ENCODE measurements at places on chromosomes 2 and 18. TPM values are rescaled to one million over a fixed set of nuclear protein-coding genes. Genes with fewer than 3 reads are reported as not detected.

SIX3 gene
- not detected for total RNA-seq

RAB6C gene
- 0.36 TPM for total RNA-seq

DNA sequence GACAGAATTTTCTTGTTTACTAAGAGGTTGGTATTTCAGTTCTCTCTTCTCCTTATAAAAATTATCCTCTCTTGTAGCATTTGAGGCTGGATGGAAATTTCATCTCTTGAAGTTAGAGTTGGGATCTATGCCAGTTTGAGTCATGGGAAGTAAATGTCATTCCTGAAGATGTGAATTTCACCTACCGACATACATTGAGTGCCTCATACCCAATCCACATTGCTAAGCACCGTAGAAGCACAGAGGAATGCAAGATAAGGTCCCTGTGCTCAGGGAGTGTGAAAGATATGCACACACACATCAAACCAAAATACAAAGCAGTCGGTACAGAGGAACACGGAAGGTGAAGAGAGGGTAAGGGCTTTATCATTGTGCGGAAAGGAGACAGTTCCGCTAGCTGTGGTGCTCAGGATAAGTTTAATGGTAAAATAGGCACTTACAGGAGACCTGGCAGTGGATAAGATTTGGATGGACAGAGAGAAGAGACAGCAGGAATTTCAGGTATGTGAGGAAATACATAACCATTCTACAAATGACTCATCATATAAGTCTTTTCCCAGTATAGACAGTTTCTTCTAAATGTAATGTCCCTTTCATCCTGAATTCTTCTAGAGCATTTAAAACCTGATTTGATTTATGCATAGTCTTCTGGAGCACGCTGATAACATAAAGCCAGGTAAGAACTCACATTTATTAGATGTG is 205.3 kb upstream of the ST6GAL2 start:
- H3K27me3 ChIP-seq = no peaks in the 10 kb centered on the region
- H3K27ac ChIP-seq = no peak overlapping the region
- no peaks in the 10 kb centered on the region for H3K4me1 ChIP-seq
- H3K36me3 ChIP-seq = no peaks in the 10 kb centered on the region
- no peak overlapping the region for H3K4me3 ChIP-seq

GRCh38 chr18:46866523-46866922 is 50.8 kb downstream of the PIAS2 start:
- DNase-seq = no peak
- no peaks in the 10 kb centered on the region for H3K27me3 ChIP-seq
- no peaks in the 10 kb centered on the region for H3K4me1 ChIP-seq
- H3K36me3 ChIP-seq = no peaks in the 10 kb centered on the region
- no peak overlapping the region for H3K4me3 ChIP-seq

ARHGEF4 gene
- total RNA-seq = 18.5 TPM

MBP gene
- 30.7 TPM for total RNA-seq

GRCh38 chr2:25491003-25491696 is 149.4 kb upstream of the DNMT3A start:
- H3K4me3 ChIP-seq = no peak overlapping the region
- H3K27me3 ChIP-seq = no peaks in the 10 kb centered on the region
- no peak for DNase-seq

DNA sequence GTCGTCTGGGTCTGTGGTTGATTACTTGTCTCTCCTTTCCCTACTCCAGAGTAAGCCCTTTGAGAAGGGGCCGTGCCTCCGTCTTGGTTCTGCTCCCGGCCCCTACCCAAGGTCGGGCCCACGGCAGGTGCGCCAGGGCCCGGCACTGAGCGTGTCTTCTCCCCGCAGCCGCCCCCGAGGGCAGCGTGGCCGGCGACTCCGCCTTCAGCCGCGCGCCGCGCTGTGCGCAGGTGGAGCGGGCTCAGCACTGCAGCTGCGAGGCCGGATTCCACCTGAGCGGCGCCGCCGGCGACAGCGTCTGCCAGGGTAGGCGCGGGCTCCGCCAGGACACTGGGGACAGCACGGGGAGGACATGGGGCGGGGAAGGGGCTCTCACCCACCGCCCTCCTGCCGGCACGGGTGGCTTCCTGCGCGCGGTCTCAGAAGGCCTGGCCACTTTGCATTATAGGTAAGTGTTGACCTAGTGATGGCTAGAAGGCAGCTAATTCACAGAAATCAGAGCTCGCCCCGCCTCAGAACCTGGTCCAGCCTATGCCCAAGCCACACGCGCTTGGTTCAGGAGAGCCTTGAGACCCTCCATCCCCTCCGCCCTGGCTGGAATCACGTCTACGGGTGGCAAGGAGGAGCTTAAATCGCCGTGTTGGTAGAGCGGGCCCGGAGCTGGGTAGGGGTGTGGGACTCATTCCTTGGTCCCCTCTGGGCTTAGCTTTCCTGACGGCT is 43.5 kb downstream of the FBLN7 start:
- no peak overlapping the region for H3K27ac ChIP-seq
- no peak overlapping the region for H3K4me3 ChIP-seq
- H3K27me3 ChIP-seq = peaks cover 10% of the 10 kb centered on the region
- DNase-seq = no peak
- H3K4me1 ChIP-seq = no peaks in the 10 kb centered on the region
- H3K36me3 ChIP-seq = no peaks in the 10 kb centered on the region

DNA sequence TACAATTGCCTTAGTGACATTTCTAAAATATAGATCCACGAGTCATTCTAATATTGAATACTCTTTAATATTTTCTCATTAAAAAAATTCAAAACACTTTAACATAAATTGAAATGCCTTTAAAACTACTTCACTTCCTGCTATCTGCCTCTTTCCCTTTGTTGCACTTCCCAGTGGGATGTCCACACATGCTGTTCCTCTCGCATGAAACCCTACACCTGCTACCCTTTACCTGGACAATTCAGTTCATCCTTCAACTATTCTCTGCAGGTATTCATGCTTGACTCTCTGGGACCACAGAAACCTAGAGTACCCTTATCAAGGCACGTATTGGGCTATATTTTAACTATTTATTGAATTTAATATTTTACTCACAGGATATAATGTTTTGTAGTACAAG is 373.3 kb upstream of the GALNT5 start:
- DNase-seq = no peak
- no peaks in the 10 kb centered on the region for H3K36me3 ChIP-seq
- no peak overlapping the region for H3K27ac ChIP-seq
- H3K4me3 ChIP-seq = no peak overlapping the region
- H3K4me1 ChIP-seq = no peaks in the 10 kb centered on the region

CFLAR gene
- total RNA-seq = 113 TPM

DNA sequence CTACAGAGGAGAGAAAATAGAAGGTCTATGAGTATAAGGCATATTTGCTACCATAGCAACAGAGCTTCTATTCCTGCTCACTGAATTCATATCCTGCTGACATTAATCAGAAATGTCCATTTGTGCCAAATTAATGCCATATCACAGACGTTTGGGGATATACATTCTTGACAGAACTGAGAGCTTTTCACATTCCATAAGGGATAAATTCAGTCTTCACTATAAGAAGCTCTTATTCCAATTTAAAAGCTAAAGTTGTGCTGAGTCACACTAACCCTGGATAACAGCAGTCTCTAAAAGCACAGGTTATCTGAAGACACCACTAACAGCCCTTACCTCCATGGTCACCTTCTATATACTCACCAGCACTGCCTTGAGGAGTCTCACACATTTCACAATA is 178.1 kb downstream of the RAB3GAP1 start:
- DNase-seq = no peak
- no peak overlapping the region for H3K27ac ChIP-seq

- H3K4me1 ChIP-seq = no peaks in the 10 kb centered on the region
- no peaks in the 10 kb centered on the region for H3K27me3 ChIP-seq
- H3K27ac ChIP-seq = no peak overlapping the region
- no peak overlapping the region for H3K4me3 ChIP-seq
These were observed 67.8 kb downstream of the SLC66A2 start for GRCh38 chr18:79883461-79884293.

DNA sequence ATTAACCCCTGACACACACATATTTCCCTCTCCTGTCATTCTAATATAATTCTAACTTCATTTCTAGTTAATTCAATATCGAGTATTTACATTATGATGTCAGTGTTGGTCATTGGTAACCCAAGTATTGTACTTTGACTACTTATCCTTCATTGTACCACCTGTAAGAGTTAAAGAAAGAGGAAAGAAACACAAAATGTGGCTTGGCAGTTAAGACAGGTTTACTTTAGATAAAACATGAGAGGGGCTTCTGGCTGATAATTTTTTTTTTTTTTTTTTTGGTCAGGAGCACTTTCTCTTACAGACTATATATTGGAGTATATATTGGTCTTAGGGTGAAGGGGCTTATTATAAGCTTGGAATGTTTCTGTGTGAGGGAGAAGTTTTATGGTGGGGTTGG is 57.0 kb upstream of the ACYP2 start:
- no peaks in the 10 kb centered on the region for H3K4me1 ChIP-seq
- no peak overlapping the region for H3K27ac ChIP-seq
- H3K36me3 ChIP-seq = no peaks in the 10 kb centered on the region

DNA sequence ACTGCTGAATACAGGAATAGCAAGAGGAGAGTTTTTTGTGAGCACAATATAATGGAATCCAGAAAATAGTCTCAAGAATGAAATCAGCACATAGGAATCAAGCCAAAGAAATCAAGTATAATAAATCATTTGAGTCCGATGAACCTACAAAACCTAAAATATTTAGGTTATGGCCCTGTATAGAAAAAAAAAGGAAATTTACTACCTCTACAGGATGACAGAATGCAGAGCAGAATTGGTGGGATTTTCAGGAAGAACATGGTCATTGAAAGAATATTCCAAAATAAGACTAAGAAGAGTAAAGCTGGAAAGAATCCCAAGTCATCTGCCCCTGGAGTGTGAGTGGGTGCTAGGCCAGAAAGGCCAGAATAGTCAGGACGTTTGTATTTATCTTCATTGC is 1041.2 kb upstream of the CDH2 start:
- no peaks in the 10 kb centered on the region for H3K36me3 ChIP-seq
- H3K27ac ChIP-seq = no peak overlapping the region
- H3K4me3 ChIP-seq = no peak overlapping the region
- DNase-seq = no peak
- H3K27me3 ChIP-seq = no peaks in the 10 kb centered on the region

- no peaks in the 10 kb centered on the region for H3K36me3 ChIP-seq
- no peak overlapping the region for H3K4me3 ChIP-seq
- H3K4me1 ChIP-seq = no peaks in the 10 kb centered on the region
- DNase-seq = no peak
These were observed 9.5 kb upstream of the KLHL29 start for GRCh38 chr2:23375448-23375847.

WNT10A gene
- not detected for total RNA-seq

DNA sequence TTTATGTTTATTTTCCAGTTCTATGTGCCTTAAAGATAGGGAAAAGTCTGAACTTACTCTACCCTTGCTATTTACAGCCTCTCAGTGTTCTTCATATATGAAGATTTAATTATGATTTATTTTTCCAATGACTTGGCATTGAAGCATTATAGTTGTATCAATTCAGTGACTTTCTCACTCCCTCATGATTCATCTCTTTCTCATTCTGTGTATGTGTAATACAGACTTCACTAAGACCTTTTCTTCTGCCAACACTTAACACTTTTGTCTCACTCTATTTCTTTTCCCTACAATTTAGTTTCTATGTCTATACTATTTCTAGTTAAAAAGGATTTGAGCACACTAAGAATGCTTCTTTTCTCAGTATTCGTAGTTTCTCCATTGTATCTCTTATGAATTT is 1470.3 kb upstream of the ACVR2A start:
- no peak overlapping the region for H3K27ac ChIP-seq
- H3K4me3 ChIP-seq = no peak overlapping the region
- H3K36me3 ChIP-seq = no peaks in the 10 kb centered on the region
- H3K27me3 ChIP-seq = no peaks in the 10 kb centered on the region
- no peaks in the 10 kb centered on the region for H3K4me1 ChIP-seq

DNER gene
- total RNA-seq = 17.7 TPM

DNA sequence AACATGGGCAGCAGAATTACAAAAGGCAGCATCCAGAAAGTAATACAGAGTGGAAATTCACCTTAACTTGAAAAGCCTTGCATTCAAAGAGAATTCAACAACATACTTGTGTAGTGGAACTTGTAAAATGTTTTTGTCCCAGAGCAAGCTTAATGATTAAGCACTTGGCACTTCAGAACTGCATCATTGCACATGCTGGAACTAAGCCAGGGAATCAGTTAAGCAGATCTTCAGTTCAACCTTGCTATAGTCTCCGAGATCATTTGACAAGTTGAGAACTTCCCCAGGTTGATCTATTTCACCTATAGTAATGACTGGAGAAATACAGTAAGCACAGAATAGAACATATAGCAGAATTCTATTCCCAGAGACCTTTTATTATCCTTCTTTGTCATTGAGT is 1337.2 kb upstream of the NXPH2 start:
- H3K27me3 ChIP-seq = no peaks in the 10 kb centered on the region
- H3K4me1 ChIP-seq = no peaks in the 10 kb centered on the region
- no peak for DNase-seq
- no peak overlapping the region for H3K4me3 ChIP-seq
- no peaks in the 10 kb centered on the region for H3K36me3 ChIP-seq

- H3K27me3 ChIP-seq = no peaks in the 10 kb centered on the region
- DNase-seq = peak; percentile 58
- H3K4me1 ChIP-seq = no peaks in the 10 kb centered on the region
- H3K36me3 ChIP-seq = no peaks in the 10 kb centered on the region
These were observed 24.0 kb upstream of the GPC1 start for GRCh38 chr2:240411261-240412160.

CD207 gene
- not detected for total RNA-seq

DNA sequence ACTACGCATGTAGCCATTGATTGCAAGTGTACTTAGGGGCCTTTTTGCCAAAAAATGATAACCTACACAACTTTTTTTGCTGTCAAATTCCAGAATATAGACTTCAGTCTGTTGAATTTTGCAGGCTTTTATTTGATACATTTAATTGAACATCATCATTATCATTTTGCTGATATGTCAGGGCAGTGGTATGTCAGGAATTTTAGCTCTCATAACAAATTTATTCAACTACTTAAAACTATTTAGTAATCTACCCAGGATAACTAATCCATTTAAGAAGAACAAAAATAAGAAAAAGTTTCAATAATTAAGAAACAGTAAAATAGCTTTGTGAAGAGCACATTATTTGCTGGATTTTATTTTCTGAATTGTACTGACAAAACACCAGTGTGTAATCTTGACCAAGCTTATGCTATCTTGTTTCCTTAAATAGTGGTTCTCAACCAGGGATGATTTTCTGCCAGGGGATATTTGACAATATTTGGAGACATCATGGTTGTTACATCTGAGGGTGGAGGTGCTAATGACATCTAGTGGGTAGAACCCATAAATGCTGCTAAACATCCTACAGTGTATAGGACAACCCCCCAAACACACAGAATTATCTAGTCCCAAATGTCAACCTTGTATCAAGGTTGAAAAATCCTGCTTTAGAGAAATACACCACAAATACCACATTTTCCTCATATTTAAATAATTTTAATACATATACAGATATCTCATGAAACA is 12.1 kb upstream of the TTN start:
- no peaks in the 10 kb centered on the region for H3K4me1 ChIP-seq
- H3K27ac ChIP-seq = no peak overlapping the region
- no peak for DNase-seq
- no peak overlapping the region for H3K4me3 ChIP-seq
- H3K36me3 ChIP-seq = no peaks in the 10 kb centered on the region

PLEK gene
- total RNA-seq = 15.2 TPM

ALPG gene
- total RNA-seq = not detected

- H3K27me3 ChIP-seq = no peaks in the 10 kb centered on the region
- no peak overlapping the region for H3K4me3 ChIP-seq
- no peak overlapping the region for H3K27ac ChIP-seq
- no peak for DNase-seq
- H3K36me3 ChIP-seq = no peaks in the 10 kb centered on the region
These were observed 357.2 kb upstream of the EPHA4 start for GRCh38 chr2:221929259-221929658.

- H3K4me1 ChIP-seq = peaks cover 26% of the 10 kb centered on the region
- peak; percentile 40 for DNase-seq
- no peak overlapping the region for H3K4me3 ChIP-seq
- H3K36me3 ChIP-seq = peaks cover 10% of the 10 kb centered on the region
These were observed 17.5 kb downstream of the SERTAD2 start for GRCh38 chr2:64635976-64636911.
